ENCODE measurements at places on chromosomes 2 and 18.

GRCh38 chr2:184527058-184527457 lies 71.3 kb upstream of the ZNF804A start:
- DNase-seq = no peak

DNA sequence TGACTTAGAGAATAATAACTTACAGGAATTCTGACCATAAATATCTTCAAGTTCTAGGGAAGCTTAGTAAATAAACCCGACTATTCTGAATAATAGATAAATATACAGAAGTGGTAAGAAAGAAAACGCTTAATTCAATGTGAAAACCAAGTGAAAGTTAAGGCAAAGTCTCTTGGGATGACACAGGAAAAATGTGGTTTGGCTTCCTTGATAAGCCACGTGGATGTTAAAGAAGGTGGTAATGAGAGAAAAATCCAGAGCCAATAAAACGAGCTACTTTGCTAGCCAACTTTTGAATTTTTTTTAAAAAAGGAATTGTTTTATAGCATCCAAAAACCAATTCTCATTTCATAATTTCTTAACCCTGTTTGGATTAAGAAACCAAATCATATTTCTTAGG lies 166.2 kb upstream of the VRK2 start:
- DNase-seq = no peak

- DNase-seq = no peak
Measured at GRCh38 chr2:45199973-45200372, 190.7 kb upstream of the SIX2 start.

GRCh38 chr18:49639643-49640391 lies 78.0 kb downstream of the LIPG start:
- no peak for DNase-seq

DNA sequence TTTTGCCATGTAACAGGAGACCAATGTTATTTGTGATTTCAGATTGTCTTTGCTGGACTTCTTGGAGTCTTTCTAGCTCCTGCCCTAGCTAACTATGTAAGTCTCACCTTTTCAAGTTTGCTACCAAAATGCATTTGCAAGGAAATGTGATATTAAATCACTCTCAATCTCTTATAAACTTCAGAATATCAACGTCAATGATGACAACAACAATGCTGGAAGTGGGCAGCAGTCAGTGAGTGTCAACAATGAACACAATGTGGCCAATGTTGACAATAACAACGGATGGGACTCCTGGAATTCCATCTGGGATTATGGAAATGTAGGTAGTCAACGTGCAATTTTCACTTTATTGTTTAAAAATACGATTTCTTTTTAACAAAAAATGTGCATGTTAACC lies 3.0 kb downstream of the GKN1 start:
- DNase-seq = no peak

DNA sequence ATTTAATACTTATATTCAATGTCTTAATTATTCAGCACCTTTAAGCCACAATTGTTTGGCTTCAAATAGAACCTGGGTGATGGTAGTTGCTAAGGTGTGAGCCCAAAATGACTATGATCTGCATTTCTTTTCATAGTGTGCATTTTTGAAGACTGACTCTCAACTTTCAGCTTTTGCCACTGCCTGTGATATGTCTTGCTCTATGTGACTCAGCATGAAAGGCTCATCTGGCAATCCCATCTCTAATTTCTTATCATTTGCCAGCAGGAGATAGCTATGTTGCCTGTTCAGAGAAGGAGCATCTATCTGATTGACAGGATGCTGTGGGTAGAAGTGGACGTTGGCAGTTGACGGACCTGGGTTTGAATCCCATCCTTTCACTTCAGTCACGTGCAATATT lies 34.5 kb upstream of the CCDC93 start:
- DNase-seq = no peak

- DNase-seq = no peak
Measured at GRCh38 chr2:158021226-158021625, 80.5 kb upstream of the UPP2 start.

DNA sequence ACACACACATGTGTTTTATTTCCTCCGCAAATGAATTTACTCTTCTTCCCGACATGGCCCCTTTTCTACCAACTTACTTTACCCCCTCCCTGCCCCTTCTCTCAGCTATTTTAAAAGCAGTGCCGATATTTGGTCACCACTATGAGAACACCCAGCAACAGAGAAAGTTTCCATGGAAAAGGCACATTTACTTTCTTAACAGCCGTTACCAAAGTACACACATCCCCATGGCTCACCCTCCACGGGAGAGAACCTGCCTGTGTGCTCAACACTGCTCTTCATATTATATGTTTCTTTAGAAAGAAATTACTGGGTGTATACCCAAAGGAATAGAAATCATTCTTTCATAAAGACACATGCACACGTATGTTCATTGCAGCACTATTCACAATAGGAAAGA lies 714.4 kb downstream of the DCDC2C start:
- DNase-seq = no peak

- DNase-seq = no peak
Measured at GRCh38 chr2:98278074-98278473, 68.2 kb upstream of the CNGA3 start.

DNA sequence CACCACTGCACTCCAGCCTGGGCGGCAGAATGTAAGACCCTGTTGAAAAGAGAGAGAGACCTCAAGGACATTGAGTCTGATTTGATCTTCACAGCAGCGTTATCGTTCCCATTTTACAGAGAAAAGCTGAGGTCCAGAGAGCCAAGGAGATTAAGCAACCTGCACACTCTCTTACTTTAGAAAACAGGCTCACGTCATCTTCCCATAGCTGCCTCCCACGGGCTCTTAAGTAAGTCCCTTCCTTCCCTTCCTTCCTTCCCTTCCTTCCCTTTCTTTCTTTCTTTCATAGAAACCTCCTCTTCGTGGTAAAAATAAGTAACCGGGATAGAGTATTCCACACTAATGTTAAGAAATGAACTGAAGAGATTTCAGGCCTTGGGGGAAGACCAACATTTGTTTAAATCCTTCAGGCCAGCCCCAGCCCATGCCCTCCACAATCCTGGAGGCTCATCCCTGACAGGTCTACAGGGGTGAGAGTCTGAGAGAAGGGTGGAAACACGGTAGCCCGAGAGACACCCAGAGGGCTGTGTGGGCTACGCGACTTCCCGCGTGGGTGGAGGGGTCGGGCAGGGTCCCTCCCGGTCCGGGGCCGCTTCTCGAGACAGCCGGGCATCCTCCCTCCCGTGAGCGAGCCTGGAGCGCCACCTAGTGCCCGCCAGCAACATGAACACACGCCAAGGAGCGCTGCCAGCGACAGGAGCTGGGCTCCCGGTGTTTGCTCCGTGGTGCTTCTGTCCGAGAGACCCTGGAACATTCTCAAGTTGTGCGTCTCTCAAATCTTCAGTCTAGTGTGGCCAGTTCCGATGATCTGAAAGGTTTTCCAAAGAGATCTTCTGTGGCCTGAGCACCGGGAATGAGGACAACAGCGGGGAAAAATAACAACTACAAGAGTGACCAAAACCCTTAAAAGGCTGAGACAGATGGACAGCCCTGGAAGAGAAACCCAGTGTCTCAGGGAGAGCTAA lies 160.3 kb downstream of the INO80D start:
- DNase-seq = peak; percentile 79

DNA sequence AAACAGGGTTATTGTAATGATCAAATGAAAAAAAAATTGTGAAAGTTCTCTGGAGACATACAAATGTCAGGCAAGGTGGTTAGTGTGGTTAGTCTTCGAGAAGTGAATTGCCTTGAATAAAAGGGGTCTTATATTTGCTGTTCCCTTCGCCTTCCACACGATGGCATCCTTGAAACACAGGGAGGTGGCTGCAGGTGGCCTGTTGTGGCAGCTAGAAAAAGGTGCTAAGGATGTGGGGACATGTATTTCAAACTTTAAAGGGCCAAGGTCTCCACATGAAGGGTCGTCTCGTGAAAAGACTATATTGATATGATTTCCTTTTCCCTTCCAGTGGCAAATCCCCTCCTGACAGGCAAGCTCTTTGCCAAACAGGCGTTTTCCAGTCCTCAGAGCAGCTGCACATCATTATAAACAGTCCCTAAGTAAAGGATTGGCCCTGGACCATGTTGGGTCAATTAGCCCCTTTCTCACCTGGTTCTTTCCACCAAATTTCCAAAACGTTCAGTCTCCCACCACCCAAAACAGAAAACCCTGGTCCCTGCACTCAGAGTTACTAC lies 68.5 kb downstream of the COPS8 start:
- DNase-seq = no peak

GRCh38 chr18:56373601-56374000 lies 264.8 kb downstream of the TXNL1 start:
- no peak for DNase-seq

DNA sequence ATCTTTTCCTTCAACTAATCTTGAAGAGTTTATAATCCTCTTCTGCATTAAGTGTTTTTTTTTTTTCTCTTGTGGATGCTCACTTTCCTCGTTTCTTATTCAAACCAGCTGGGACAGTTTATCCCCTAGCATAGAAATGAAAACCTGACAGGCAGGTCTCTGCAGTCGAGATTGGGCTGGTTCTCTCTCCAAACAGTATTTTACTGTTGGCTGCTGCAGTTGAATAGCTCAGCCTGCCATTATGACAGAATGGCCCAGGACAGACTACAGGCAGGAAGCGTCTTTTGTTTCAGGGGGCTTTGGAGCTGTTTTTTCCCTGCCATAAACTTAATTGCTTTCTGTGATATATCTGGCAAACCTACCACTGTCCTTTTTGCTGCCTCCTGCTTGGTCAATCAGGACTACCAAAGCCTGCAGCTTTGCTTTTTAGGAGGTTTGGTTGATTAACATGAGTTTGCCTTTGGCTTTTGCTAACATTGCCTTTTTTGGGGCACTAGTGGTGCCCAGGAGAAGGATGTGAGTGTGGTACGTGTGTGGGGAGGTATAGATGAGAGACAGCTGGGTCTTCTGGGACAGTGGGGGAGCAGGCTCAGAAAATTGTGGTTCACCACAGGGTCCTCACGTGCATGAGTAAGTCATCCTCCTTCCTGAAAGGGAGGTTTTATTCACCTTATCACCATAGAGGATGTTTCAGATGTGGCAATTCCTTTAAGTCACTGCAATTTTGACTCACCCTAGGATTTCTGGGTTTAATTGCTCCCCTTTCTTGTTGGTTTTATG lies 128.7 kb downstream of the LYPD6B start:
- no peak for DNase-seq

- DNase-seq = no peak
Measured at GRCh38 chr2:217337771-217338170, 477.9 kb upstream of the TNP1 start.

DNA sequence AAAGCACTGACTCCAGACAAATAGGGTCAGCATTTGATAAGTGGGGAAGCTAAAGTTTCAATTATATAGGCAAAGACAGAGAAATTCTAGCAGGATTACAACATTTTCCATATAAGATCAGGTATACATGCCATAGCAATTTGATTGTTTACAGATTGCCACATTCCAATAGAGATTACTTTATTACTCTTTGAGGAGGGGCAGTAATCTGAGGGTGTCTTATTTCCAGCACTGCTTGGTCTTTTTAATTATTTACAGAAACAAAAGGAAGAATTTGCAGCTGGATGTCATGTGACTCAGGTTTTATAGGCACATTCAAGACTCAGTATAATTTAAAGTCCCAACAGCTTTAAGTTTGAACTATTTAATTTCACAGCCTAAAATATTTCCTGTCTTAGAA lies 42.5 kb upstream of the GPR39 start:
- no peak for DNase-seq

- no peak for DNase-seq
Measured at GRCh38 chr18:70405052-70405451, 116.2 kb downstream of the SOCS6 start.

DNA sequence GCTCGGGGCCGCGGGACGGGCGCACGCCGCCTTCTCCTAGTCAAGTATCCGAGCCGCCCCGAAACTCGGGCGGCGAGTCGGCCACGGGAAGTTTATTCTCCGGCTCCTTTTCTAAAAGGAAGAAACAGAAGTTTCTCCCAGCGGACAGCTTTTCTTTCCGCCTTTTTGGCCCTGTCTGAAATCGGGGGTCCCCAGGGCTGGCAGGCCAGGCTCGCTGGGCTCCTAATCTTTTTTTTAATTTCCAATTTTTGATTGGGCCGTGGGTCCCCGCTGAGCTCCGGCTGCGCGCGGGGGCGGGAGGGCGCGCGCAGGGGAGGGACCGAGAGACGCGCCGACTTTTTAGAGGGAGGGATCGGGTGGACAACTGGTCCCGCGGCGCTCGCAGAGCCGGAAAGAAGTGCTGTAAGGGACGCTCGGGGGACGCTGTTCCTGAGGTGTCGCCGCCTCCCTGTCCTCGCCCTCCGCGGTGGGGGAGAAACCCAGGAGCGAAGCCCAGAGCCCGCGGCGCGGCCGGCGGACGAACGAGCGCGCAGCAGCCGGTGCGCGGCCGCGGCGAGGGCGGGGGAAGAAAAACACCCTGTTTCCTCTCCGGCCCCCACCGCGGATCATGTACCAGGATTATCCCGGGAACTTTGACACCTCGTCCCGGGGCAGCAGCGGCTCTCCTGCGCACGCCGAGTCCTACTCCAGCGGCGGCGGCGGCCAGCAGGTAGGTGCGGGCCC lies 617 bp downstream of the FOSL2 start:
- DNase-seq = no peak

DNA sequence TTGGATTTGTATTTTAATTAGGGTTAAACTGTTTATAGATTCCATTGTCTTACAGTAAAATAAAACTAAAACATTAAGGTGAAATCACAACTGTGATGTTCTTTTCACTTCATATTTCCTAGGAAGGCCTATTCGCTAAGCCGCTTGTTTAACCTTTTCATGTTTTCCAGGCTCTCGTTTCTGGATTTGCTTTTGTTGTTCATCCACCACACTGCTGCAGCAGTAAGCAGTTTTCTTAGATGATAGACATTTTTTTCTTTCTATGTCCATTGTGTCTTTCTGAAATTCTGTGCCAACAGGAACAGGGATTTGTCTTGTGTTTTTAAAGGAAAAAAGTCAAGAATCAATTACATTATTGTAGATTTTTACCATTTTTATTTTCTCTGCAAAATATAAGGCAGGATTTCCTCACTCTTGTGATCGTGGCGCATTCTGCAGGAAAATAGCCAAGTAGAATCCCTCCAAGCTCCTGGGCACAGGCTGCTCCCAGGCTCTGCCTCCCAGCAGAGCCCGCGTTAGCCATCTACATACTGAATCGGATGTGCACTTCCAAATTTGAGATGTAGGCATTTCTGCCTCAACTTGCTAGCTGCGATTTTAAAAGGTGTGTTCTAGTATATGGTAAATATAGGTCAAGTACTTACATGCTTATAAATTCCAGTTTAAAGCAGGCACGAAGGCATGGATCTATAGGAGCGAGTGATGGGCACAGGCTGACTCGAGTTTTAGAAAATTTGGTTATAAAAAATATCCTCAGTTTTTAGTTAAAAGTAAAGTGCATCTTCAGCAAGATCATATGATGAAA lies 10.2 kb downstream of the TSHZ1 start:
- no peak for DNase-seq

DNA sequence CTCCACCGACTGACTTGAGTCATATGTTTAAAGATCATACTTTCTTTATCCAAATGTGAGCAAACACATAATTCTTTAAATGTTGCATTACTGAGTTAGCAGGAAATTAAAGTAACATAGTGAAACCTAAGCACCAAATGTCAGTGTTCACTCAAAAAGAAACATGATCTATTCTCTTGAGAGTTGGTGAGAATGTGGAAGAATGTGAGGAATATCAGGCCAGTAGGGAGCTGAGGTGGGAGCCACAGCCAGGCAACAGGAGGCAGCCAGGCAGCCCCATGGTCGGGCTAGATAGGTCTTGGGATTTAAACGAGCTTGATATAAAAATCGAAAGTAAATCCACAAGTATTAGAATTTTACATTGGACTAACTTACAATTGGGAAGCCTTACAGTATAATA lies 198.1 kb upstream of the SH3BP4 start:
- no peak for DNase-seq

GRCh38 chr2:150487537-150488429 lies at the start of gene RND3:
RND3 (minus strand) TSS chr2:150487667; CDS start chr2:150487417, 250 bp downstream.
- peak; percentile 98 for DNase-seq
